NCI-H1105 (cell line): ENCODE measurements at places on chromosomes 7 and 10.

- no peak for DNase-seq
These were observed 22.8 kb upstream of the ADAMTS14 start for GRCh38 chr10:70649526-70649925.

GRCh38 chr10:1419796-1420610 is 317.3 kb downstream of the ADARB2 start:
- DNase-seq, result no peak

GRCh38 chr10:96789571-96790108 is 42.5 kb upstream of the LCOR start:
- DNase-seq, result no peak

DNA sequence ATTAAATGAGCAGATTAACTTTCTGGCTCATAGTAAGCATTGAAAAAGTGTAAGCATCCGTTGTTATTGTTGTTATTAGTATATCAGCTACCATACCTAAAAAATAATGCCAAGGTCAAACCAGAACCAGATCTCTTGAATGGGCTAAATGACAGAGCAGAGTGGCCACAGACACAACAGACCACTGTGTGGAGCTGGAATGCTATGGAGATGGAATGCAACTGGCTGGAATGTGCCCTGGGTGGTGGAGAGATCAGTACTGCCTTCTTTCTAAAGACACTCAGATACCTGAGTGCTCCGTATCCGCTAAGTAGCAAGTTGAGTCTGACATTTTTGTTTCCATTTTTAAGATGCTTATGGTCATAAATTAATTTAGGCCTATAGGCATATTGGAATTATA is 20.5 kb upstream of the DNAJB12 start:
- DNase-seq, result no peak

DNA sequence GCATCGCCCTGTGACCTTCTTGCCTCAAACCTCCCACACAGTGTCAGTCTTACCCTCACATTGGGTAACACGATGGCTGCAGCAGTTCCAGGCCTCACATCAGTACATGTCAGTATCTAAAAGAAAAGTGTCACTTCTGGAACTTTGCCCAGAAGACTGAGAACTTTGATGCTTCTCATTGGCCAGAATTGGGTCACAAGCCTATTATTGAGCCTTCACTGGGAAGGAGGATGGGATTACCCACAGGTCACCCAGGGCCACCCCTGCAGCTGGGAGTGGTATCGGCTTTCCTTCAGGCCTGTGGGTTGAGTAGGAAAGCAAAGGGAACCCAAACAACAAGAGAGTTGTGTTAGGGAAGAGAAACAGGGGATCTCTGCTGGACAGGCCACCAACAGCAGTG is 111.5 kb downstream of the NPY start:
- DNase-seq, result no peak

GRCh38 chr7:55349121-55349520 is 16.0 kb upstream of the LANCL2 start:
- DNase-seq, result no peak

DNA sequence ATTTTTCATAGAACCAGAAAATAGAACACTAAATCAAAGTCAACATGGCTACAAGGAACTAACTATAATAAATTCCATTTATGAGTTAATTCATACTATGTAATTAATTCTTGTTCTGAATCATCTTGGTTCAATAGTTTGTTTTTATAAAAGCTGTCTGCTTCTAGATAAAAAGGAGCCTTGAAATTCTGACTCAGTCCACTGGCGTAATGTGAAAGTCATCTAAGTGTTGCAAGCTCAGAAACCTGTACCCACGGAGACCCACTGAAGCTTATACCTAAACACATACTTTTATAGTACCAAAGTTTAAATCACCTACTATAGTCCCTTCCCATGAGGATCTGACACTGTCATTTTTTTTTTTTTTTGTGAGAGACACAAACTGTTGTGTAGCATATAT is 489.4 kb downstream of the SEMA3D start:
- no peak for DNase-seq

DNA sequence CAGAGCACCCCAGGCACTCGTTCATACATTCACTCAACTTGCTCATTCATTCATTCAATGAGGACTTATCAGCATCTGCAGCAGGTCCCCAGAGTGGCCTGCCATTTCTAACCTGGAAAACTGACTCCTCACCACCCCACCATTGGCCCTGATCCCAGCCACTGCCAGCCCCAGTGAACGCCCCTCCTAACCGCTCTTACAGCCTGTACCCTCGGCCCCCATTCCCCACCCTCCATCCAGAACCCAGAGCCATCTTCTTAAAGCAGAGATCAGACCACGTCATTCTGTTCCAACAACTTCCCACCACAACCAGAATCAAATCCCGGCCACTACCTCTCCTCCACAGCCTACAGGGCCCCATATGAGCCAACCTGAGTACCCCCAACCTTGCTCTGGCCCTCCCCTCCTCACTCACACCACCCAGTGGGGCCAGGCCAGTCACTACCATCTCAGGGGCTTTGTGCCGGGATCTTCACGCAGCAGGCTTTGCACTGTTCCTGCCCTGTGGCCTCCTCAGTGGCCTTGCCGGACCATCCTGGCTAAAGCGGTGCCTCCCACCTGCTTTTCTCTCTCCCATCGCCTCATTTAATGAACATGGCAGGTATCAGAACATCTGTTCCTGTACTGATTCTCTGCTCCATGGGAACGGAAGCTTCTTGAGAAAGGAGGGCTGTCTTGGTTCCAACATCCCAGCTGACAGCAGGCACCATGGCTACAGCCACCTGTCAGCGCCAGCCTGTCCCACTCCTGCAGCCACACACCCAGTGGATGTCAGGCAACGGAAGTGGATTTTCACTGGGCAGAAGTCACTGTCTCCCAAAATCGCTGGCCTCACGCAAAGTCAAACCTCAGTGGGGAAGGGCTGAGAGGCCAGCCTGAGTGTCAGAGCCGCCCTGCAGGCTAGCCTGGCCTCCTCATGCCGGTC is 45.4 kb downstream of the FAM53B start:
- DNase-seq, result no peak

GRCh38 chr7:145106001-145106400 is 270.1 kb upstream of the TPK1 start:
- peak; percentile 7 for DNase-seq

DNA sequence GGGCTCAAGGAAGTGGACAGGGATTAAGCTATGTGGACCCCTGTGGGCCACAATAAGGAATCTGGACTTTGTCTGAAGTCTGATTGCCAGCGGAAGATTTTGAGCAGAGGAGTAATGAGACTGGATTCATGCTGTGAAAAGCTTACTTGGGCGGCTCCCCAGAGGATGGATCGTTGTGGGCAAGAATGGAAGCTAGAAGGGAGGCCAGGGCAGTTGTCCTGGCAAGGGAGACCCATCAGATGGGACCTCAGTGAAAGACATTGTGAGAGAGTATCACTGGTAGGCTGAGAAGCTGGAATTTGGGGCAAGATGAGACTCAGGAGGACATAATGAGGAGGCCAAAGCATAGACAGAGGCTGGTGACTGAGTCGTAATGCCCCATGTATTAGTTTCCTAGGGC is 15.6 kb downstream of the ABCC2 start:
- DNase-seq, result no peak

DNA sequence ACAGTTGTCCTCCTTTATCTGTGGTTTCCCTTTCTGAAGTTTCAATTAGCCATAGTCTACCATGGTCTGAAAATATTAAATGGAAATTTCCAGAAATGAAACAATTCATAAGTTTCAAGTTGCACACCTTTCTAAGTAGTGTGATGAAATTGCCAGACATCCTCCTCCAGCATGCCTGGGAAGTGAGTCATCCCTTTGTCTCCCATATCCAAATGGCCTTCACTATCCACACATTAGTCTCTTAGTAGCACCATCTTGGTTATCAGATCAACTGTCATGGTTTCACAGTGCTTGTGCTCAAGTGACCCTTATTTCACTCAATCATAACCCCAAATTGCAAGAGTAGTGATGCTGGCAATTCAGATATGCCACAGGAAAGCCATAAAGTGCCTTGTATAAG is 83.4 kb upstream of the PPP1R9A start:
- DNase-seq, result no peak

DNA sequence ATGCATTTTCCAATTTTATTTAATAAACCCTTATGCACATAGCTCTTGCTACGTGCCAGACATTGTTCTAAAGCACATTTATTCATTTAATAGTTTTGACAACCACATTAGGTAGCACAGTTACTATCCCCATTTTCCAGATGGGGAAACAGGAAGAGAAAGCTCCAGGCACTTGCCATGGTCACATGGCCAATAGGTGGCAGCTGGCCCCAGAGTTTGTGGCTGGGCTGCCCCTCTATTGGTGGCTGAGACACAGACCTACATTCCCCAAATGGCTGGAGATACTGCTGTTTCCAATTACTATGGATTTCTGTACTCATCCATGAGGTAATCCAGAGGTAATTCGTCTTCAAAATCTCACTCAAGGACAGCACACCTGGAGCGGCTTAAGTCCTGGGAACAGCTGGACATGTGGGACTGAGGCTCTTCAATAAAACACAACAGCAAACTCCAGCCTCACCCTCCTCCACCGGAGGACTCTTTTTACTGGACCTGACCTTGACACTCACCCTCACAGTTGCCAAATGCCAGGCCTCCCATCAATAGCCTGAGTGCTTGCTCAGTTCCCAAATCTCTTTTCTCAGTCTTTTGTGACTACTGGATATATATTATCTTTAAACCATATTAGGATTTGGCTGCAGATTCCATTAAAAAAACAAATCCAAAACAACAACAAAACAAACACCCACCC is 106.1 kb downstream of the CLEC2L start:
- no peak for DNase-seq

DNA sequence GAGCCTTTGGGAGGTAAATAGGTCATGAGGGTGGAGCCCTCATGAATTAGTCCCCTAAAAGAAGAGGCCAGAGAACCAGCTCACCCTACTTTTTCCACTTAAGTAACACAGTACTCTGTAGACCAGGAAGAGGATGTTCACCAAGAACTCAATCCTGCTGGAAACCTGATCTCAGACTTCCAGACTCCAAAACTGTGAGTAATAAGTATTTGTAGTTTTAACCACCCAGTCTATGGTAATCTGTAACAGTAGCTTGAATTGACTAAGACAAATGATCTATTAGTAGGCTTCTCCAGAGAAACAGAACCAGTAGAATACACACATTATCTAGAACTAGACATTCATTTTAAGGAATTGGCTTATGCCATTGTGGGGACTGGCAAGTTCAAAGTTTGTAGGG is 51.5 kb downstream of the ANKMY2 start:
- DNase-seq, result no peak

- DNase-seq, result no peak
These were observed 71.2 kb upstream of the CARD11 start for GRCh38 chr7:3114917-3115316.

DNA sequence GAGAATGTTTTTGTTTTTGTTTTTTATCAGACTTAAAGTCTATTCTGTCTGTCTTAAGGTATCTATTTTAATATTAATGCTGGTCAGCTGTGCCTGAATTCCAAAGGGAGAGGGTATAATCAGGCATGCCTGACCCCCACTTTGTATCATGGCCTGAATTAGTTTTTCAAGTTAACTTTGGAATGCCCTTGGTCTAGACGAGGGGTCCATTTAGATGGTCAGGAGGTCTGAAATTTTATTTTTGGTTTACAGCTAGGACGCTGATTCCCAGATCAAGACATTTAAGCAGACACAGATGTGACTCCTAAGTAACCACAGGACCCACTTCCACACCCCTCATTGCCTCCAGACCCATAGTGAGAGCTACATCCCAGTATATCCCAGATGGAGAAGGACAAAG is 189.5 kb downstream of the ARHGAP12 start:
- no peak for DNase-seq

DNA sequence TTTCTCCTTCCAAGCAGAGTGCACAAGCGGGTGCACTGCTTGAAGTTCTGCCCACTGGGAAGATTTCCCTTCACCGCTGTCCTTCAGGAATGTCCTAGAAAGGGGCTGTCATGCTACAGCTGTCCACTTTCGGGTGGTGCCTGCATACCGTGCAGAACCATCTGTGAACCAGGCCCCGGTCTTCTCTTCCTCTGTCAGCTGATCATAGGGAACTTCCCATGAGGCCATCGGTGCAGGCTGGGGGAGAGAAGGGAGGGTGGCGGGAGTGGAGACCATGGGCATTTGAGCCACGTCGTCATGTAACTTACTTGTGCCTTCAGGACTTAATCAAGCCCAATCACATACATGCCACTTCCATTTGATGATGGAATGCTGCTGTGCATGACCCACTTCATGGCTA is 111.6 kb downstream of the NKX6-2 start:
- DNase-seq, result no peak

GRCh38 chr7:395643-396042 is 105.7 kb downstream of the FOXL3 start:
- DNase-seq, result no peak

GRCh38 chr10:129030996-129031843 is 435.8 kb upstream of the MGMT start:
- peak; percentile 31 for DNase-seq

DNA sequence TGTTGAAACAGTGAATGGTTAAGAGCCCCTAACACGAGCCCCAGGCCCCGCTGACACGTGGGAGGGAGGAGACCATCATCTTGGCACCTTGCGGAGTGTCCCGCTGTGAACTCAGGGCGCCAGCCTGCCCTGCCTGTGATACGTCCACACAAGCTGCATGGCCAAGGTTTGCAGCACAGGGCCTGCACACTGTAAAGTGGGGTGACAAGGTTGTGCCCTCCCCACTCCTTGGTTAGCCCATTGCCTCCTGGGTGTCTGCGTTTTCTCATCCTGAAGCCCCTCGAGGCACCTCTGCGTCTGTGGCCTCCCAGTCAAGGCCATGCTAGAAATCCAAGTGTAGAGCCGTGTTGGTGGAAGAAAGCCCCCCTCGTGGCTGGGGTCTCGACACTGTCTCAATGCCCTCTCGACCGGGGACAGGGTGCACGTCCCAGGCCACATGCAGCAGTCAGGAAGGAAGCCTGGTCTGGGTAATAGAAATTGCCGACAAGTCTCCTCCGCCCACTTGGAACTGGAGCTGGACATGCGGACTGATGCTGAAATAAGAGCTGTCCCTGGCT is 192.1 kb downstream of the DNAJB6 start:
- DNase-seq, result no peak

DNA sequence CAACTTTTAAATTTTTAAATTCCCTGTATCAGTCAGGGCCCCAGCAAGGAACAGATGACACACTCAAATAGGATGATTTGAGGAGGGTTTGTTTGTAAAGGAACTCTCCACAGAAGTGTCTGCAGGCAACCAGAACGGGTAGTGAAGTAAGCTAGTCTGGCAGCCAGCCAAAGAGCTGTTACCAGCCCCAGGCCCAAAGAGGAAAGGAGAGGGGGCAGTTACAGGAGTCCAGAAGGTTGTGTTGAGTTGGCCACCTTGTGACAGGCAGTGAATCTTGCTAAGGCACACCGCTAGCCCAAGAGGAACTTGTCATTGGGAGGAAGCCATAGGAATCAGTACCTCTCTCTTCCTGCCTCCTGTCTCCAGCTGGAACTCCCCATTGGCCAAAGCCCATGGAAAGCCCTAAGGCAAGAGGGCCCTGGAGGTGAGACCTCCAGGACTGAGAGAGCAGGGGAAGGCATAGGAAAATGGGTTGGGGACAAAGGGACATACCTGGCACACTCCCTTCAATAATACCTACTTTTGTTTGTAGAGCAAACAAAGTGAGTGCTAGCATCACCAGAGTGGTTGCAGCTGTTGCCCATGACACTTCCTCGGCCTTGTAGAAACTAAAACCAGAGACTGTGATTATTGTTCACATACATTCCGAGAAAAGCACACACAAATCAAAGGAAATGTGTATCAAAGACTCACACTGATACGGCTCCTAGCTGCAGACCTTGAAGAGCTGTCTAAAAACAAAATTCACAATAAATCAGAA is 25.4 kb upstream of the GATAD1 start:
- DNase-seq, result peak; percentile 30
